ENCODE measurements at places on chromosomes 1 and 21.

GRCh38 chr1:171352554-171352953 is 38.6 kb downstream of the FMO4 start:
- no peak for DNase-seq

DNA sequence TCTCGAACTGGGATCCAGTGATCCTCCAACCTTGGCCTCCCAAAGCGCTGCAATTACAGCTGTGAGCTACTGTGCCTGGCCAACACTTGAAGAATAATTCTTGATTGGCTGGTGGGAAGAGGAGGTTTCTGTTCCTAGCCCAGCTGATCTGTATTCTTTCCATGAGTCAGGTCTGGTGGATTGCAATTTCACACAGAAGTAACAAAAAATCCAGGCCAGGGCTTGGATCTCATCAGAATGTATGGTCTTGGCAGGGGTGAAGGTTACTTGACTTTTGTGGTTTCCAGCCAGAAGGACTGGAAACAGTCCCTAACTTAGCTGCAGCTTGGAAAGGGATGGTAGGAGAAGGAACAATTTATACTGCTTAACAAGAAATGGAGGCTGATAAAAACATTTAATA is 5.1 kb upstream of the HP1BP3 start:
- DNase-seq: no peak

DNA sequence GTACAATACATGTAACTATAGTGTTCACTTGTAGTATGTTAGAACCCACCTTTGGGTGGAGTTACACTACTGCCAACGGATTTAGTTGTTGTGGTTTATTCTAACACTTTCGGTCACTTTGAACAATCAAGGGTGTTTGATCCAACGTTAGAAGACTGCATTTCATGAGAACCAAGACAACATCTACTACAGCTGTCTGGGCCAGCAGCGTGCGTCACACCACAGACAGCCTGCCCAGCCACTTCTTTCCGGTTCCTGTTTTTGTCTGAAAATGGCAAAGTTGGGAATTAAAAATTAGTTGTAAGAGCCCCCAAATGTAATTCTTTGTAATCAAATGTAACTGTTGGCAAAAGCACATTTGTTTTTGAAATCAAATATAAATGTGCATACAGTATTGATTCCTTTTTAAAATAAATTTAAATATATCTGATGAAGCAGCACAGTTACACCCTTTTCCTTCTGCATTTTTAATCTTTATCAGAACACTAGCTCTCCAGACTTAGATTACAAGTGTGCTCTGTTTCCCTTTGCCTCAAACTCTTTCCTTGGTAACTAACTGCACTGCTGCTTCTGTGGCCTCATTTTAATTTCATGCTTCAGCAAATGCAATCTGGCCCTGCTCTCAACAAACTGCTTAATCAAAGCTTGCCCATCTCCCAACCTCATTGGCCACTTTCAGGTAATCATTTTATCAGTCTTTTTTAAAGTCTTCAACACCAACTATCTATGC is 86.6 kb upstream of the DPH5 start:
- no peak for DNase-seq

DNA sequence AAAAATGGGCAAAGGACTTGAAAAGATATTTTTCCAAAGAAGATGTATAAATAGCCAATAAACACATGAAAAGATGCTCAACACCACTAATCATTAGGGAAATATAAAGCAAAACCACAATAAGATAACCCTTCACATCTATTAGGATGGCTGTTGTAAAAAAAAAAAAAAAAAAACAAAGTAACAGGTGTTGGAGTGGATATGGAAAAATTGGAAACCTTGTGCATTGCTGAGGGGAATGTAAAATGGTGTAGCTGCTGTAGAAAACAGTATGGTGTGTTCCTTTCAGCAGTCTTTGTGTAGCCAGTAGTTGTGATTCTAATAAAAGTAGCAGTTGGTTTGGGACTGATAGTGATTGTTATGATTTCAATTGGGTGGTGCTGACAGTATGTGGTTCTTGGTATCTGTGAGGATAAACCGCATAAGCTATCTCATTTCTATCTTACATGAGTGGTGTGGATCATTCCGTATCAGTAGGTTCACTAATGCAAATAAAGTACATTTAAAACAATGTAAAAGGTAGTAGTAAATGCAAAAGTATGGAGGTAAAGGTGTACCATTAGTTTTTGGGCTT is 19.9 kb downstream of the MAN1A2 start:
- DNase-seq: no peak

DNA sequence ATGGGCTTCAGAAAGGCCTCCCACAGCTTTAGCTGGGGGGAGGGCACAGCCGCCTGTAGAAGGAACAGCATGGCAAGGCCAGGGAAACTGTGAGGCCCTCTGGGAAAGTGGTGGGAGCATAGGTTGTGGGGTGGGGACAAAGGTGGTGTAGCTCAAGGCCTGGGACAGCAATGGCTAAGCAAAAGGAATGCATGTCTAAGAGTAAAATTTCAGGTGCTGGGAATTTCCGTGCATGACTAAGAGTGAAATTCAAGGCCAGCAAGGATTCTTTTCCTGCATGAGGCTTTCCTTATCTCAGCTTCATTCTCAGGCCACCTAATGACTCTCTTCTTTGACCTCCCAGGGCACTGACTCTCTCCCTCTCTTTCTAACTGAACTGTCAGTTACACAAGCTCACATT is 86.5 kb upstream of the WNT4 start:
- DNase-seq: peak; percentile 24

DNA sequence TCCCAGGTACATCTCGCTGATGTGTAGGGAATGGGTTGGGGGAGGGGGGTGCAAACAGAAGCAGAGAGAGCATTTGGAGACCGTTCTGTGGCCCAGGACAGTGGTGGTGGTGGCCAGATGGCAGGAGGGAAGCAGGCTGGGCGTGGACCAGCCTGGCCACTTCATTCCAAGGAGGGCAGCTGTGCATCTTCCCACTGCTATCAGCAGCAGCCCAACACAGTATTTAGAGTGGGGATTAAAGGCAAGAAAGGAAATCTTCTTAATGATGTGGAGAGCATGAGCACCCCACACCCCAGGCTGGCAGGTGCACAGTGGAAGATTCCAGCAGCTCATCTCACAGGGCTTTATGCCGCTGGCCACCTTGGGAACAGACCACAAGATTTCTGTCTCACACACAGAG is 198.7 kb downstream of the NPHP4 start:
- no peak for DNase-seq

DNA sequence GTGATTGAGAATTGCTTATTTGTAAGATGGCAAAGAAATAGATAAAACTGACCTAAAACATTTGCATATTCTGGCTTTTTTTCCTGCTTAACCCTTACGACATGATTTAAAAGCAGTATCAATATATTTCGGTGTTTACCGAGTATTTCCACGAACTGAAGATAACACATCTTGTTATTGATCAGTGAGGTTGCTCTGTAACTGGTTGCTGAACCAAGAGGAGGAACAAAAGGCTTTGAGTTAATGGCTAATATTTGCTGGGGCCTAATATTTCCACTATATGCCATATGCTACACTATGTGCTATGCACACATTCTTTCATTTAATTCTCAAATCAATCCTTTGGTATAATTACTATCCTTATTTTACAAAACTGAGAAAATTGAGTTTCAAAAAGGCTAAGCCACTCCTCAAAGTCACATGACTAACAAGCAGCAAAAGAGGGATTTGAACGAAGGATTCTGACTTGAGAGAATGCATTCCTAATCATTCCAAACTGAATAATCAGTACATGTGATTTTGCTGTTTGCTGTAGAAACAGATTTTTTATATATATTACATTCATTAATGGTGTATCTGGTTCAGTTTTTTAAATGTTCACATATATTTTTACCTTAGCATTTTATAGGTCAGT is 346.0 kb downstream of the USP25 start:
- DNase-seq: no peak

GRCh38 chr1:27632387-27633297 is 2.3 kb downstream of the FGR start:
- no peak for DNase-seq

DNA sequence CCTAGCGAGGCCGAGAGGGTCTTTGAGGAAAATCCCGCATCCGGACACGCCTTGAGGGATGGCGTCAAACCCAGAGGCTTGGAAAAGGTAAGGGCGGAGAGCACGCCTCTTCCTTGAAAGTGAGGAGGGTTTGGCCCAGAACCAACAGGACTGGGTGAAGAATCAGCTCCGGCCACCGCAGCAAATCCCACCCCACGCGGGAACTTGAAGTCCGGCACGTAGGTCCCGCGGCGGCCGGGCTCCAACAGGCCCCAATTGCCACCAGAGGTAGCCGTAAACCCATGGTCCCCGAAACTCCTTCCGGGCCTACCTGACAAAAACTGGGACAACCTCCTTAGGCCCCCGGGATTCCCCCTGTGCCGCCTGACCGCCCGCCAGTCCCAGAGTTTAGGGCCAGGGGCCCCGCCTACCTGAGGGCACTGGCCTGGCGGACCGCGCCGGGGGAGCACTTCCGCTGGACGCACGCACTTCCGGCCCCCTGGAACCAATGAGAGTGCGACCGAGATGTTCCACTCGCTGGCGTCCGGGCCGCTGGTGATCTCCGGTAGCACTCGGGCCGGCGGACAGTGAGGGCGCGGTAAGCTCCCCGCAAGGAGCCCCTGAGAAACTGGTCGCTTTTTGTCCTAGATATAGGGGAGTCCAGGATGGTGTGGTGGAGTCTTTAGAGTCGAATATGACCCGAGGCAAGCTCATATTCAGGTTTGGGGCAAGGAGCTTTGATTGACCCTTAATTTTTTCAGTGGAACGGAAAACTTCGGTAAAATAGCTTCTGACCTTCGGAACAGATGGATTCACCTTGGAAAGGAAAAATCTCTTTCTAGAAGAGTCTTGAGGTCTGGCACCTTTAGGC is at the start of the genes LZIC and NMNAT1:
Gene LZIC, minus strand, starts transcription at position 453 of the 850 bp plus-strand sequence. CDS start 6,772 bp downstream, outside the sequence.
Gene NMNAT1, plus strand, starts transcription at position 537 of the 850 bp plus-strand sequence. CDS start 28,599 bp downstream, outside the sequence.
- peak; percentile 93 for DNase-seq

GRCh38 chr21:30629200-30629599 is 5.8 kb upstream of the KRTAP20-2 start:
- no peak for DNase-seq

DNA sequence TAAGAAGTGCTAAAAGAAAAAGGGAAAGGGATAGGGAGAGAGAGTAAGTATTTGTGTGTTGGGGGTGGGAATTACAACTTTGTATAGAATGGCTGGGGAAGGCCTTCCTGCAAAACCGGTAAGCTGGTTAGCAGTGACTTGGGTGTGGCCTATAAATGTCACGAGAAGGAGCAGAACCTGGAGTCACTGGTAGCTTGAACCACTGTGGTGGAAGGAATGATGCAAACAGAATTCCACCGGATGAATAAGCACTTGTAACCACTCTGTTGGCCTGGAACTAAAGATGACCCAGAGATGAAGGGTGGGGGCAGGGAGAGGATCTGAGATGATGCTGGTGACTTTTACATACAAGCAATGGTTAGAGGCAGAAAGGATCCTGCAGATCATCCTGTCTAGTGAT is 8.9 kb downstream of the XKR8 start:
- DNase-seq: peak; percentile 70

DNA sequence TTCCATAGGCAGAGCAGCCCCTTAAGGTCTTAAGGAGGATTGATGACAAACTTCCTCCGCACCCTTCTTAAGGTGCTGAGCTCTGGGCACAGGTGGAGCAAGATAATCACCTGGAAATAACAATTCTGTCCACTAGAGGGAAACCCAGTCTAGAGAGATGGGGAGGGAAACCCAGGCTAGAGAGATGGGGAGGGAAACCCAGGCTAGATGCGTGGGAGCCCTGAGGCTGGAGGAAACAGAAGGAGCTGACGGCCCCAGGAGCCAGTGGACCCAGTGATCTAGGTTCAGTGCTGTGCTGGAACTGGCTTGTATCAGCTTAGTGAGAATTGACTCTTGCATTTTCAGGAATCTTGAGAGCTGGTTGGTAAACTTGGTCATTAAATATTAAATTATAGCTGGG is 17.8 kb upstream of the MYCL start:
- peak; percentile 67 for DNase-seq

GRCh38 chr1:218274511-218274910 is 10.6 kb upstream of the RRP15 start:
- no peak for DNase-seq

DNA sequence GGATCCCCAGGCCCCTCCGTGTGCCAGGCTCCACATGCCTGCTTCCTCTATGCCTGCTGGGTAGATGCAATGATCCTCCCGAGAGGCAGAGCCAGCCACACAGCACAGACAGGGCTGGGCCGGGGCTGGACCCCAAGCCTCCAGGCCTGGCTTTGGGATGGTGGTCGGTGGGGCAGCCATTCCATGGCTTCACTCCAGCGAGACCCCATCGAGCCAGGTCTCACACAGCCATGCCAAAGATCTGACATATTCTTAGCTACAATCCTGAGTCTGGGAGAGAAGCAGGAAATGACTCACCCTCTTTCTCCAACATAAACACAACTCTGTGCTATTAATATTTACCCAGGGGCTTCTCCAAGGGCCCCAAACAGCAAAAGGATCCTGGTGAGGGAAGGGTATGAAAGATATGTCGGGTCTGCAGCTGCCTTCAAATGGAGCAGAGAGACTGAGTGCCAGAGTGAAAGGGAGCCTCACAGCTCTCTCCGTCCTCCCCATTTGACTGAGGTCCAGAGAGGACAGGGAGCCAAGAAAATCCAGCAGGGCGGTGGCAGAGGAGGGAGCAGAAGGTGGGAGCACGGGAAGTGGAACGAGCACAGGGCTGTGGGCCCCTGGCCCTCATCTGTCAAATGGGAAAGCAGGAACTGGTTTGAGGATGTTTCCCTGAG is 639.5 kb downstream of the MATN1 start:
- peak; percentile 77 for DNase-seq

GRCh38 chr21:35547946-35548774 is 499.1 kb upstream of the RUNX1 start:
- DNase-seq: no peak

GRCh38 chr1:30875197-30875596 is 33.4 kb downstream of the SDC3 start:
- DNase-seq: no peak

DNA sequence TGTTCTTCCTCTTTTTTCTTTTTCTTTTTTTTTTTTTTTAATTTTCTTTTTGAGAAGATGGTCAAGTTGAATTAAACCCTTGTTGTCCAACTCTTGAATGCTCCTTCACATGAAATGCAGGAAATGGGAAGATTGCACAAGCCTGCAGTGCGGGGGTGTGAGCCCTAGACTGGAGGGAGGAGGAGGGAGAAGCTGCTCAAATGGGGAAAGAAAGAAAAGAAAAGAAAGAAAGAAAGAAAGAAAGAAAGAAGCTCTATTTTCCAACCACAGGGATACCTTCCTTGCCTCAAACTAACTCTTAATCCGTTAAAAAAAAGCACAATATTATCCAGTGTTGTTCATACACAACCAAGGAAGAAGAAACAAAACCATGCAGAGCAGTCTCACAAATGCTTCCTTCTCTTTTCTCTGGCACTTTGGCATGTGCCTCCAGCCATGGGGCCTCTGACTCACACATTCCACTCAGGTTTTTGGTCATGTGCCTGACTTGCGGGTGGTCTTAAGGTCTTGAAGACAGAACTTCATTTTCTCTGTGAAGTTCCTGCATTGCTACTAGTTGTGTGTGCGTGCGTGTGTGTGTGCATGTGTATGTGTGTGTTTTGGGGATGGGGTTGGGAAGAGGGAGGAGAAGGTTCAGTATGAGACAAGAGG is 276.1 kb downstream of the RPS6KC1 start:
- peak; percentile 65 for DNase-seq

GRCh38 chr1:12615159-12615864 is 2.7 kb downstream of the DHRS3 start:
- DNase-seq: no peak

All from ACHN (cell line).